ENCODE measurements at places on chromosomes 4 and X.

DNA sequence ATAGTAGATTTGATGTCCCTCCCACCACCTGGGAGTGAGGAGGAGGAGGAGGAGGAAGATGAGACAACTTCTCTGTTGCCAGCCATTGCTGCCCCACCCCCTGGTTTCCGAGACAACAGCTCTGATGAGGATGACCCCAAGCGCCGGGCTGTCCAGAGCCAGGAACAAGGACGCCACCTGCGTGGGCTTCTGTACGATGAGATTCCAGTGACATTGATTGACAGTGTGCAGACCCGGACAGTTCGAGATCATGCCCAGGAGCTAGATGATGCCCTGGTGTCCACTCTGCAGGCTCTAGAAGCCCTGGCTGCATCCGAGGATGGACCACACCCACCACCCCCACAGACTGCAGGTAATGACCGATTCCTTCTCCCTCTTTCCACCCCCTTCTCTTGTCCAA is 30.5 kb upstream of the PRPS1 start:
- no peak for DNase-seq

DNA sequence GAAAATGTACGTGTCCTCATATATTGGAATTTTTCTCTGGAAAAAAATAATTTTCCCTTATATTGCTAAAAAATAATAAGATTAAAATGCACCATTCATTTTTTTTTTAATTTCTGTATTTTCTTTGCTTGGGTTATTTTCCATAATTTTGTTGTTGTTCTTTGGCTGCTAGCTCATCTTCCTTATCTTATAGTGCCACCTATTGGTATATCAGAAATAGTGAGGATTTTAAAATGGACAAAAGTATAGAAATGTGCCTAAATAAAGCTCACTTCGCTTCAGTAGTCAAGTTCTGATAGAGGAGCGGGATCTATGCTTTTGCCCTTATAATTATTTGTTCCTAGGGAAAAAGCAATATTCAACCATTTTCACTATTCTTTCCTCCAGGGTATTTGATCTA is 134.8 kb downstream of the NAP1L3 start:
- DNase-seq, result no peak

- peak; percentile 99 for DNase-seq
Observed at GRCh38 chr4:113762186-113763028, 869 bp upstream of the CAMK2D start.

DNA sequence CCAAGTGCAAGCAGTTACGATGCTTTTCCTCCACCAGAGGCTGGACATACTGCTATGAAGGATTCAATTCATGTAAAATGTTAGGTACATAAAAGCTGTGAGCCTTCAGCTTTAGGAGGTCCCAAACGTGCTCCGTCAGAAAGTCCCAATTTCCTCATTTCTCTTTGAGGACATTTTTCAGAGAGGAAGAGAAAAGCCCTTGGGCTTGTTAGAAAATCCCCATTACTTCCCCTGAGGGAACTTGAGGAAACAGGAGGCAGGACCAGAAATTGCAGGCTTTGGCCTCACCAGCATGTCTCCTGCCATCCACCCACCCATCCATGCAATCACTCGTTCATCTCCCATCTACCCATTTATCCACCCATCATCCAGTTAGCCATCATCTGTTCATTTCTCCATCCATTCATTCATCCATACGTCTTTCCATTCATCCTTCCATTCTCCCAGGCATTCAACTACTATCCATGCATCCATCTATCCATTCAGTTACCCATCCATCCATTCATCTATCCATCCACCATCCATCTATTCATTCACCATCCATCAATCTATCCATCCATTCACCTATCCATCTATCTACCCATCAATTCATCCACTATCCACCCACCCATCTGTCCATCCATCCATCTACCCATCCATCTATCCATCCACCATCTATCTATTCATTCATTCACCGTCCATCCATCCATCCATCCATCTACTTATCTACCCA is 223.5 kb downstream of the AFAP1 start:
- no peak for DNase-seq

DNA sequence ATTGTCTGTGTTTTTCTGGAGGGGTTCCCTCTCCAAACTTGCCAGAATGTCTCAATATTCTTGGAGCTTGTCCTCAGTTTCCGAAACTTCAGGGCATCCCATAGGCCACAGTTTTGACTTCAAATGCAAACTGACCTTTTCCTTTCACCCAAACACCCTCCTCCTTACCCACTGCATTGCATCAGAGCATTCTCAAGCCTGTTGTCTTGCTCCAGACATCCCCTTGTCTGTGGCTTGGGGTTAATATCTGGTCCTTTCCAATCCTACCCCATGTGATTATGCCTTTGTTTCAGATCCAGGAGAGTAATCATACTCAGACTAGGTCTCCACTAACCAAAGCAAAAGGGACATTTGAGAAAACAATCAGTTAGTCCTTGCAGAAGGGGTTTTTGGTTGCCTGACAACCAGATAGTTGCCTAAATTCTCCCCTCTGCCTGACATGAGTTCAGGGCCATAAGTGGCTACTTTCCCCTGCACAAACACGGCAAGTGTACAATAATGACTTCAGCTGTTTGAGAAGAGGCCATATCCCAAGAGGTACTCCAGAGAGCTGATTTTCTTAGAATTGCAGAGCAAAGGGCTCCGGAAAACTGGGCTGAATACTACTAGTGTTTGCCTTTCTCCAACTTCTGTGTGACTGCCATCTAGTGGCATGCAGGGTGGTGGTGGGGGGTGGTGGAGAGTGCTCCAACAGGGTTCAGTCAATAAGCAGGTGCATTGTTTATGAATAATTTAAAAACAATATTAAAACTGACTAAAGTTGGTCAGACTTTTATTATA is 130.2 kb downstream of the CHRDL1 start:
- peak; percentile 0 for DNase-seq

GRCh38 chr4:139556724-139557555 is 921 bp upstream of the SETD7 start:
- DNase-seq, result peak; percentile 68

DNA sequence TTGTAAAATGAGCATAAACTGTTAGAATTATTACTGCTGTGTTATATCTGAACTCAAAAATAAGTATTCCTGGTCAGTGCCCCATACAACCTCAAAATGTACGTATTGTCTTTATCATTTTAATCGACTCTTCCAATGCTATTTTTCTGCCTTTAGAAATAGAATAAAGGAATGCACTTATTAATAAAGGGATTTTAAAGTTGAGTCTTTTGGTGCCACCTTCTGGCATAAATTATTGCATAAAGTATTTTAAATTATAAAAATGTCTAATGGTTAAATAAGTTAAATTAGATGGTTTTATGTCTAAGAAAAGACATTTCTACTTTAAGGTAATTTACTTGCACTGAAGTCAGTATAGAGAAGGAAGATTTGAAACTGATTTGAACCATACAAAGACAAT is 424.0 kb upstream of the NDST4 start:
- DNase-seq, result no peak

DNA sequence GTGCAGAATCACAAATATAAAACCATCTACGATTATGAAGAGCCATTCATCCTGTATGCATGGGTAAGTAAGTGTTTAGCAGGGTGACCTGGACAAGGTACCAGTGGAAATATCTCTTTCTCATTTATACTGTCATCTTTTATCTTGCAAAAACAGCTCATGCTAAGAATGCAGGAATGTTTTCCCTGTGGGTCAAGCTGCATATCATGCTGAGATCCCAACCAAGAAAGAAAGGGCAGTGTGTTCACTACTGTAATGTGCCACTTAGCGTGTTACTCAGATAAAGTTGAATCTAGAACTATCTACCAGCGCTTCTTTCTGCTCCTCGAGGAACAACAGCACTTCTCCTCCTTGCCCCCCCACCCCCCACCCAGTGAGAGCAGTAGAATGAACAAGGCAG is 212.7 kb upstream of the TBL1X start:
- DNase-seq, result no peak

DNA sequence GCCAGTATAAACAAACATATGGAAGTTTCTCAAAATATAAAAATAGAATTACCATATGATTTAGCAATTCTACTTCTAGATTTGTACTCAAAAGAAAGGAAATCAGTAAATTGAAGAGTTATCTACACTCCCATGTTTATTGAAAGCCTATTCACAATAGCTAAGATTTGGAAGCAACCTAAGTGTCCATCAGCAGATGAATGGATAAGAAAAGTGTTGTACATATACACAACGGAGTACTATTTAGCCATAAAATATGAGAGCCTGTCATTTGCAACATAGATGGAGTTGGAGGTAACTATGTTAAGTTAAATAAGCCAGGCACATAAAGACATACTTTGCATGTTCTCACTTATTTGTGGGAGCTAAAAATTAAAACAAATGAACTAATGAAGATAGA is 257.8 kb downstream of the TEX13C start:
- DNase-seq, result no peak

DNA sequence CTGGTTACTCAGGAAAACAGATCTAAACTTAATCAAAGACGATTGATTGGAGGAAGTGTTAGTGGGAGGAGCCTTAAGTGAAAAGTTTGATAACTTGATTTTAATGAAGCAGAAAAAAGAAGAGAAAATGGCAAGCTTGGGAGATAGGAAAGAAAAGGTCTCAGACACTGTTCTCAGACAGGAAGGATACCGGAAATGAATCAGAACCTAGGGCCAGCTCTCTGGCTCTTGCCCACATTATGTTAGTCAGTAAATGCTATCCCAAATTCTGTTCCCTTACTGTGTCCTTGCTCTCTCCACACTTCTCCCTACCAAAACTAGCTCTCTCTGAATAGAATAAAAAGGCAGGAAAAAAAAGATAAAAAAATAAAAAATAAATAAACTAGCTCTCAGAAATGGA is 48.6 kb upstream of the TMEM164 start:
- no peak for DNase-seq

- DNase-seq, result no peak
Observed at GRCh38 chrX:80511969-80512760, 91.9 kb downstream of the TENT5D start.

DNA sequence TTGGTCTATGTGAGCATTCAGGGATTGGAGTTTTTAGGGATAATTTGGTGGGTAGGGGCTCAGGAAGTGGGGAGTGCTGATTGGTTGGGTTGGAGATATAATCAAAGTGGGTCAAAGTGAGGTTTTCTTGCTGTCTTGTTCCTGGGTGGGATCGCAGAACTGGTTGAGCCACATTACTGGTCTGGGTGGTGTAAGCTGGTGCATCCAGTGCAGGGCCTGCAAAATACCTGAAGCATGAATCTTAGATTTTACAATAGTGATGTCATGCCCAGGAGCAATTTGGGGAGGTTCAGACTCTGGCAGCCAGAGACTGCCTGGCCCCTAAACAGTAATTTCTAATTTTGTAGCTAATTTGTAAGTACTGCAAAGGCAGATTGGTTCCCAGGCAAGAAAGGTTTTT is 665.6 kb upstream of the PRKX start:
- DNase-seq, result no peak
